ELF-1 (cell line): ENCODE measurements at places on chromosomes 1 and 21.

- DNase-seq: no peak
These were observed 32.3 kb downstream of the SLC9A1 start for GRCh38 chr1:27122652-27123051.

- no peak for DNase-seq
These were observed 992 bp upstream of the USP48 start for GRCh38 chr1:21783679-21784603.

GRCh38 chr1:2530513-2531361 is 674 bp upstream of the HES5 start:
- DNase-seq: no peak

GRCh38 chr1:110205591-110206155 is 4.4 kb upstream of the KCNC4 start:
- no peak for DNase-seq

GRCh38 chr1:84110629-84111028 is 33.4 kb upstream of the PRKACB start:
- DNase-seq: no peak

DNA sequence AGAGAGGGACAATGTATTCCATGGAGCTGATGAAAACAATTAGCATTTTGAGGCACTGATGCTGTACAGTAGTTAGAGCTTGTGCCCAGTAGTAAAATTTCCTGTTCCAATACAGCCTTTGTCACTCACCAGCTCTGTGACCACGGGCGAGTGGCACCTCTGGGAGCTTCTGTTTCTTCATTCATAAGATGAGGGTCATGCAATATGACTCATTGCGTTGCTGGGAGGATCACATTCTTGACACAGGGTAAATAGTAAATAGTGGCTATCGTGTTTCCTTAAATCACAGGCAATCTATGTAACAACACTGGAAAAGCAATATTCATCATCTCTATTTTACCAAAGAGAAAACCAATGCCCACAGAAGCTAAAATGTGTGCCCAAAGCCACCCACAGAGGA is 4.5 kb upstream of the LRRC52 start:
- DNase-seq: no peak

DNA sequence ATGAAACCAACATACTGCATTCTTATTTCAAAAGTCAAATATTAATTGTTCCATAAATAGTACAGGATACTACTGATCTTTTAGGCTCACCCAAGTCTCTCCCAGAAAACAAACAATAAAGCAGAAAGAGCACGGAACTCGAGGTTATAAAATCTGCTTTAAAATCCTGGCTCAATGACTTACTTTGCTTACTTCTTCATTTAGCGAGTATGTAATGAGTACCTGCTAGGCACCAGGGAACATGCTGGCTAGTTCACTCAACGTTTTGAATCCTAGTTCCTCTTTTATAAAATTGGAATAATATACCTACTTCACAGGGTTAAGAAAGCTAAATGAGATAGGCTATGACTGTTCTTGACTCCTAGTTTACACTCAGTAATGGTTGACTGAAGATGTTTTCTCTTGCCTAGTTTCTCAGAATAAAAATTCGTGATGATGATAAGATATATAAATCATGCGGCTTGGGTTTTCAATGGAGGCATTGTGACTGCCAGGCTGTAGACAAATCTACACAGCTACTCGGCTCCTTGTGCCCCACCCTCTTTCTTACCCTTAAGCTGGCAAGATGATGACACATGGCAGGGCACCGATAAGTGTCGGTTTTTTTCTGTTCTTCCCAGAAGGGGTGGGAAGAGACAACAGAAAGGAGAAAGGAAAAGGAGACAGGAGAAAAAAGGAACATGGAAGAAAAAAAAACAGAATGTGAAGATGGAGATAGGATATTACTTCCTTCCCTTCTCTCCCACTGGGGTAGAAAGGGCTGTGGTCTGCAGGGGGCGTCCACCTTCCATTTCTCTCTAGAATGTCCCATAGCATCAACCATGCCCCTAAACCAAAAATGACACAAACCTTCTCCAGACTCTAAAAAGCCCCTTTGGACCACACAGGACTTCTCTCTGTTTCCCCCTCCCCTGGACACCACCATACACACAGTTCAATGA is 507.1 kb downstream of the SMYD3 start:
- DNase-seq: no peak

GRCh38 chr1:215115760-215116159 is 33.2 kb downstream of the KCNK2 start:
- DNase-seq: no peak

DNA sequence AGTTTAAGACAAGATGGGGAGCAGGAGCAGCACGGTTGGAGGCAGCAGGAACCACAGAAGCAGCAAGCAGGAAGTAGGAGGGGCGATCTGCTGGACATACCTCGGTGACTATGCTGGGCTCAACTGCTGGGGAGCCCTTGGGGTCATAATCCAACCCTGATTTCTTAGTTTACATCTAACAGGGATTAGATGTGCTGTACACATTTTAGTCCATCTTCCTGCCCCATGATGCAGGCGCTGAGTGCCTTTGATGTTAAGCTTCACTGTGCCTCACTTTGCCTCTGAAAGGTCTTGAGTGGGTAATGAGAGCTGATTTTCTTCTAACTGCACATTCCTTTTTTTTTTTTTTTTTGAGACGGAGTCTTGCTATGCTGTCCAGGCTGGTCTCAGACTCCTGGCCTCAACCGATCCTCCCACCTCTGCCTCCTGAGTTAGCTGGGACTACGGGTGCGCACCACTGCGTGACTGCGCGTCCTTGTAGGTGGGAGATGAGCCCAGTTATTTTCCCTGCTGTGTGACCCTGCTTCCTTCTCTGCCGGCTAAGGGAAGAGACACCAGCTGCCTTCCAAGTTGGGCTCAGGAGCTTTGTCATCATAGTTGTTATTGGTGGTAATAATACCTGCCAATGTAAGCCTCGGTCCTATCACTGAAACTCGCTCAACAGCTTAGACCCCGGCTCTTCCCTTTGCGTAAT is 1.1 kb upstream of the RCAN3 start:
- DNase-seq: peak; percentile 27

GRCh38 chr1:161739865-161740566 is 9.6 kb upstream of the DUSP12 start:
- no peak for DNase-seq

DNA sequence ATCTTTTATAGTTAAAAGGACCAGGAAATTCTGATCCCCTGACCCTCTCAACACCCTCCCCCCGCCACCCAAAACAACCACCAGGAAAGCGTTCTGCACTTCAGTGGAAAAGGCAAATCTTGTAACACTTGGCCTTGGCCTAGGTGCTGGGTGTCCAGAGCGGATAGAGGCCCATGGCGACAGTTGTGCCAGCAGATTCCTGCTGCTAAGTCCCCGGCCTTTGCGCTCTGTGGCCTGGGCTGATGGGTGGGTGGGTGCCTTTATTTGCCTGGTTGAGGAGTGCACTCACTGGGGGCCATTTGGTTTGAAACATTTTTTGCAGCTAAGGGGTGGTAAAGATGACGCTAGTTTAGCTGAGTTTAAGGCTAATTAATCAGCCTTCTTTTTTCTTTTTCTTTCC is 127.9 kb upstream of the ERRFI1 start:
- no peak for DNase-seq

DNA sequence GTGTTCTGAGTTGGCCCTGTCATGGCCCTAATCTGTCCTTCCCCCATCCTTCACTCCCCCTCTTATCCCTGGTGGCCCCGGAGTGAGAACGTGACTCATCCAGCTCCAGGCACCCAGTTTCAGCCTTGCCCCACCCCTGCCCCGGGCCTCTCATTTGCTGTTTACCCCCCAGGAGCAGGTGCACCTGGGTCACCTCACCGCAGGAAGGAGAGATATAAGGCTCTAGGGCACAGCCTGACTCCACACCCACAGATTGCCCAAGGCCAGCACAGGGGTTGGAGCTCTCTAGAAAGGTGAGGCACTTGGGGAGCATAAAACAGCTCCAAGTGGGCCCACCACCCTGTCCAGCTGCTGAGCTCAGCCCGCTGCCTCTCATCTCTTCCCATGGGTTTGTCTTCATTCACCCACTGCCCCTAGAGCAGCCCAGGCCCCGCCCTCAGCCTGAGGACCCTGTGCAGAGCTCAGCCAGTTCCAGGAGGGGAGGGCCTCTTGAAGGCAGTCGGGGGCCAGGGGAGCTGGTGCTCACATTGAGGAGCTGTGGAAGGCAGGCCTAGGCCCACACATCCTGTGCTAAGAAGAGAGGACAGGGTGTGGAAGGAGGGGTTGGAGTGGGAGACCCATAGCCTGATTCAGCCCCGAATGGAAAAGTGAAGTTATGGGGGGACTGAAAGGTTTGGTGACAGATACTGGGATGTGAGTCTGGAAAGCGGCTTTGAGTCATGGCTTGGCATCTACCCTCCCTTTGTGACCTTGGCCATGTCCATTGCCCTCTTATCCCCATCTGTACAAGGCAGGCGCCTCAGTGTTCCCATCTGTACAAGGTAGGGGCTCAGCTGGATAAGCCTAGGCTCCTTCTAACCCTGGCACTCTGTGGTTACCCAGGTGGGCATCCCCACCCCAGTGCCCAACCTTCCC is 16.1 kb upstream of the GPR37L1 start:
- DNase-seq: peak; percentile 59

DNA sequence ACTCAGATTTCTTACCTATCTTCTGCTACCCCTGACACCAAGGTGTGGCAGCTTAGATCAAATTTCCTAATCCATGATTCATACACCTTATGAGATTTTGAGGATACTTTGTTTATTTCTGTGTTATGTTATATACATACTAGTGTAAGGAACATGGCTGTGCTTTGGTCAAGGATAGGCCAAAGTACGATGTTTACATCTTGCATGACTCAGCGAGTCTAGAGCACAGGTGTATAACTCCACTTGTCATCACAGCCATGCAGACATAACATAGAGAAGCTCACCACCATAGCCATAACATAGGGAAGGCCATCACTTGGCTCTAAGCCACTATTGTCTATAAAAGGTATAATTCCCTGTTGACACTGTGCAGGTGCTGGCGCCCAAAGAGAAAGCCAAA is 61.2 kb downstream of the GBP6 start:
- DNase-seq: no peak

DNA sequence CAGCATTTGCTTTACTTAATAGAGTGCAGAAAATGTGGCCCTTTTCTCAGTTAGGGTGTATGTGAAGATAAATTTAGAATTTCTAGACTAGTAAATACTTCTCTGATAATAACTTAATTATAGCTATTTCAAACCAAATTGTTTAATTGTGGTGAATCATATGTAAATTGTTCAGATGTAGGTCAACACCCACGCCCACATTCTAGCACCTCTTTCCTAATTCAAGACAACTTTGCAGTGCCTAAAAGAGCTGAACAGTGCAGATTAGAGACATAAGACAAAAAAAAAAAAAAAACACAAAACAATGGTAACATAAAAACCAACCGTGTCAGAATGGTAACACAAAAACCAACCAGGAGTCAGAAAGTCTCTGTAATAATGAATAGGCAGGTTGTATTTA is 758.3 kb downstream of the USP25 start:
- DNase-seq: no peak

DNA sequence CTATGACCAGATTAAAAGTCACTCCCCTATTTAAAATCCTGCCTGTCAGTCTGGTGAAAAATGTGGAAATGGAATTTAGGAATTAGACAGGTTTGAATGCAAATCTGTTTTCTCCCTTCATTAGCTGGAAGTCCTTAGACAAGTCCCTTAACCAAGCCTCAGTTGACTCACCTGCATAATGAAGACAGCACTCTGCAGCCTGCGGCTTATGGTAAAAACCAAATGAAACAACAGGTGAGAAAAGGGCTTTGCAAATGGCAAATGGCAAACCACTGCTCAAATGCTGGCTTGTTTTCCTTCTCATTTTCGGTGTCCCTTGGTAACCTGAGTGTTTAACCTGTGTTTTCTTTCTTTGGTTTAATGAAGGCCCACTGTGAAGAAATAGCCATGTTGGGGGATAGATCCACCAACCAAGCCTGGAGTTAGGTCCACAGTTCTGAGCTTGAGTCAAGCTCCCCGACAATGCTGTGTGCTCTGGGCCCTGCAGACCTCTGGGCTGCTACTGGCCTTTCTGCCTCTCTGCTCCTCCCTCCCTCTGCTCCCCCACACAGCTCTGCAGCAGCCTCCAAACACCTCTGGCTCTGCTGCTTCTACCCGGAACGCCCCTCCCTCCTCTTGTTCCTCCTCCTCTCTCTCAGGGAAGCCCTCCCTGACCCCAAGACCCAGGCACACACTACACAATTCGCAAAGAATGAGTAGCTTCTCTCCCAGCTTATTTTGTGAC is 641.8 kb downstream of the MATN1 start:
- DNase-seq: no peak

GRCh38 chr1:213051881-213052202 is 801 bp downstream of the RPS6KC1 start:
- no peak for DNase-seq

- no peak for DNase-seq
These were observed 5.2 kb downstream of the LRRC7 start for GRCh38 chr1:69572921-69573320.
